ENCODE measurements at places on chromosomes 16 and 17.

- DNase-seq: no peak
These were observed 56.9 kb upstream of the TRAP1 start for GRCh38 chr16:3774156-3774767.

GRCh38 chr17:56502120-56502654, 91.3 kb upstream of the NOG start:
- no peak for DNase-seq

GRCh38 chr17:55040611-55041010, 72.0 kb downstream of the STXBP4 start:
- DNase-seq: no peak

GRCh38 chr16:11374255-11374654, 29.0 kb downstream of the RMI2 start:
- DNase-seq: no peak

- DNase-seq: no peak
These were observed 3.6 kb downstream of the PIEZO1 start for GRCh38 chr16:88781140-88782077.

- no peak for DNase-seq
These were observed 44.2 kb downstream of the ADCY7 start for GRCh38 chr16:50310308-50311133.

DNA sequence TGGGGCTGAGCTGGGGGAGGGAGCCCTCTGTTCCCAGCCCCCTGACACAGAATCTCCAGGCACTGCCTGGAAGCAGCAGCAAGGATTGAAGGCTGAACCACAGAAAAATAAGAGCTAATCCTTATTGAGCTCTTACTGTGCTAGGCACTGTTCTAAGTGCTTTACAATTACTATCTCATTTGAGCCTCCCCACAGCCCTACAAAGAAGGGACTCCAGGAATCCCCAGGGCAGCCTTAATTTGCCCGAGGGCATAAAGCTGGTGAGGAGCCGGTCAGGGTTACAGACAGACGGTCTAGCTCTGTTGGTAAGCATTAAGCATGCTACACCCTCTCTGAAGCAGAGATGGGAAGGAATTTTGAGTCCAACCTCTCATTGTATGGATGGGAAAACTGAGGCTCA, 7.0 kb downstream of the SAMD14 start:
- no peak for DNase-seq

GRCh38 chr16:88835383-88835782, 21.4 kb downstream of the GALNS start:
- DNase-seq: no peak

DNA sequence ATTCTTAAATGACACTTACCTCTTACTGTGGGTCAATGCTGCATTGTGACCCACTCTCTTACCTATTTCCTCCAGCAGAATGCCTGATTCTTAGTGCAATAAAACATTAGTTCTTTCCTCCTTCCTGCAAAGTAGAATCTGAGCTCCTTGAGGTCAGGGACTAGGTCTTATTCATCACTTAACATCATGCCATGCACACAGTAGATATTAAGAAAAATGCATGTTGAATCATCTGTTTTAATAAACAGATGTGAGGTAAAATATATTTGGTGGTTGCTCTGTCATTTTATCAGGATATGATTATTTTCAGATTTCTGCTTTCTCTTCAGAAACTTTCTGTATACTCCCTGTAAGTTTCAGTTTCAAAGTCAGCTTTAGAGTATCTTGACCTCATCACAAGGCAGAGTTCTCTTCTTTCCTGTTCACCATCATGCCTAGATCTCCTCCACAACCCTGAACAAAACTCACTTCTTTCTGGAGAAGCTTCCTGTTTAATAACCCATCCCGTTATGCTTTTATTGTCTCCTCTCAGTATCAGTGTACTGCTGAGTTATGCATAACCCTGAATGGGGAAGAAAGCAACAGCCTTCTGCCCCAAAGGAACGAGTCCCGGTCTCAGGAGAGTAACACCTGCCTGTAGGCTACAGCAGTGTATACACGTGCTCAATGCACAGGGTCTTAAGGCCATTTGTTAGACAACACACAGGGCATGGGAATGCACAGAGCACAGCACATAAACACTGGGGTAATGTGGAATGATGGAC, 30.3 kb upstream of the SUPT4H1 start:
- DNase-seq: no peak

GRCh38 chr17:80187090-80187489, 17.3 kb downstream of the CARD14 start:
- no peak for DNase-seq

DNA sequence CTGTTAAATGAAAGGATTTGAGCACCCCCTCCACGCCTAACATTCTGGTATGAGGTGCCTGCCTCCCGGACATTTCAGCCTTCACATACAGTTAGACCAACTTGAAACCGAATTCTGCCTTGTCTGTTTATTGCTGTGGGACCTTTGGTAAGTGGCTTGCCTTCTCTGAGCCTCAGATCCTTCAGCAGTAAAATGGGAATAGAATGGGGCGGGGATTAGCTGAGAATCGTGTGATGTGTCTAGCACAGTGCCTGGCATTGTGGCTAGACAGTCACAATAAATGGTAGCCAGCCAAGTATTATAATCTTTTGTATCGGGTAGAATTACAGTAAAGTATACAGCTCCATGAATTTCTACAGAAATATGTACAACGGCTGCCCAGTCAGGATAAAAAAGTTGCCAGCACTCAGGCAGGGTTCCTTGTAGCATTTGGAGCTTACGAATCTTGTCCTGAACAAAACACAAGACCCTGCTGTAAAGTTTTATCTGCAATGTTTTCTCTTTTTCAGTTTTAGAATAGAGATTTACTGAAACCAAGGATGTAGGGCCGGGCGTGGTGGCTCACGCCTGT, 786 bp downstream of the TMC7 start:
- no peak for DNase-seq

Measured in stimulated activated CD4-positive, alpha-beta T cell treated with anti-CD3 and anti-CD28 coated beads, Interleukin-1b, Interleukin-23, amount 100 ng/mL, for 1 hour (primary cell).